ENCODE measurements at places on chromosomes 5 and 9.
A peak's percentile ranks its signal among the peaks of the same experiment; 100 is the strongest.

GRCh38 chr9:7967851-7968250 is 168.3 kb upstream of the DMAC1 start:
- DNase-seq: no peak

DNA sequence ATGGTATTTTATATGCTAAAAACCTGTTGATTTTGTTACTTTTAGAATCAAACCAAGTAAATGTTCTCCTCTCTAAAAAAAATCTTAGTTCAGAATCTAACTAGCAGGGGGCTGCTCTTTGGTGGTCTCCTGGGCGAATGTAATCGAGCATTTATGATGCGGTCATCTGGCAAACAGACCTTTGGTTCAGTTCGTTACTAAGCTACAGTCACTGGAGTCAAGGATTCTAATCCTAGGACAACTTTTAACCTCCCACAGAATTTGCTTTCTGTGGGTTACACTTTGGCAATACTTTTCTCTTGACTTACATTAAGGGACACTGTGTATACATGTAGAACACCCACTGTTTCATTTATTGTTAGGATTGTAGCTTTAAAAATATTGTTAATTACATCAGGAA is 26.3 kb upstream of the FREM1 start:
- DNase-seq: no peak

- DNase-seq: no peak
These were observed 7.9 kb downstream of the WWC1 start for GRCh38 chr5:168299372-168299771.

GRCh38 chr9:93897075-93897970 is 57.8 kb downstream of the BARX1 start:
- DNase-seq: no peak

GRCh38 chr5:108521841-108522506 is 140.1 kb upstream of the FBXL17 start:
- peak; percentile 26 for DNase-seq

- DNase-seq: no peak
These were observed 2.1 kb upstream of the ALDH1B1 start for GRCh38 chr9:38390442-38390841.

GRCh38 chr5:179907556-179908324 is at the start of gene TBC1D9B:
TSS of gene TBC1D9B (minus strand) at chr5:179907897. CDS start at chr5:179907821, 76 bp downstream.
- peak; percentile 79 for DNase-seq

DNA sequence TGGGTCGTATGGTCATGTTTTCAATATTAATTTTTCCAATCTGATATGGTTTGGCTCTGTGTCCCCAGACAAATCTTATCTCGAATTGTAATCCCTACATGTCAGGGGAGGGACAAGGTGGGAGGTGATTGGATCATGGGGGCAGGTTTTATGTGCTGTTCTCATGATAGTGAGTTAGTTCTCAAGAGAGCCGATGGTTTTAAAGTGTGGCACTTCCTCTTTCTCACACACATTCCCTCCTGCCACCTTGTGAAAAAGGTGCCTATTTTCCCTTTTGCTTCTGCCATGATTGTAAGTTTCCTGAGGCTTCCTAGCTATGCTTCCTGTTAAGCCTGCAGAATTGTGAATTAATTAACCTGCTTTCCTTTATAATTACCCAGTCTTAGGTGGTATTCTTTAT is 309.1 kb upstream of the GRIN3A start:
- DNase-seq: no peak

- DNase-seq: no peak
These were observed 214.9 kb upstream of the DMRT1 start for GRCh38 chr9:626596-626995.

DNA sequence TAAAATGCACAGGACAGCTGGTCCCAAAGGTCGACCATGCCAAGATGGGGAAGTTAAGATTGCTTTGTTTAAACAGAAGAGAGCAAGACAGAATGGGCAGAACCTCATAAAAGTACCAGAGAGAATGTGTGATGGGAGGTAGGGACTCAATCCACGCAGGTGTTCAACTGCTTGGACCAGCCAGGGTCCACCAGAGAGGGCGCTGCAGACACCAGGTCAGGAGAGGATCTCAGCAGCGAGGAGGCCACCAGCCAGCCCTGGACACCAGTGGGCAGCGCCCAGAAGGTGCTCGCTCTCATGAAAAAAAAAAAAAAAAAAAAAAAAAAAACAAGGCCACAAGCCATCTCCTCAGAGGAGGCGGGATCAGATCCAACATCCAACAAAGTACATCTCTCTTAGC is 81.8 kb downstream of the SHC3 start:
- no peak for DNase-seq

- no peak for DNase-seq
These were observed 41.0 kb downstream of the PCDHGC5 start for GRCh38 chr5:141529873-141530272.

DNA sequence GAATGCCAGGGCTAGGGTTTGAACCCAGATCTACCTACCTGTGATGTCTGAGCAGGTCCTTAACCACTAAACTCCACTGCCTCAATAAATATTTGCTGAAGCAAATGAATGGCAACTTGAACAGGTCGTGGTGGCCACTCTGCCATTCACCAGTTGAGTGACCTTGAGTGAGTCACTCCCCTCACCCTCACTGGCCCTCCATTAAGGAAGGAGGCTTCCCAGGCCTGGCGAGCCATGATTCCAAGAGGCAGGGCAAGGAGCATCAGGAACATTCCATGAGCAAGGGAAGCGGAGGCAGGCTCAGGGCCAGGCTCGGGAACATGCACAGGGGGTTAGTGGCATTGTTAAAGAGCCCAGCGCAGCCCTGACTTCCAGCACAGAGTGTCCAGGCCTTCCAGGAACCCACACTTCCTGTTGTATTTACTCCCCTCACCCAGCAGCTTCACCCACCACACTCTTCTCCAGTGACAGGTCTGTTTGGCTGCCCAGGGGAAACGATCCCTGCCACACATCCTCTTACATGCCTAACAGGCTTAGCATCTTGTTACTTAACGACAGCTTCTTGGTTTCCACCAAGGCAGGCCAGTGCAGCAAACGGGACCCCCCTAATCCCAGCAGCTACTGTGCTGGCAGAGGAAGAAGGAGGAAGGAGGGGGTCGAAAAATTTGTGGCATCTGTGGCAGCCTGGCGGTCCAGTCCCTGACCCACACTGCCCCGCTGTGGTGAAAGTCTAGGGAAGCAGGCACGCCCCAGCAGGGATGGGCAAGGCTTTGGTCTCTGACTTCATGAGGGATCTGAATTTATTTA is 43.7 kb upstream of the TTC1 start:
- peak; percentile 16 for DNase-seq

- DNase-seq: peak; percentile 15
These were observed 141.0 kb downstream of the CDK5RAP2 start for GRCh38 chr9:120438836-120439546.

GRCh38 chr5:32027717-32028458 is 146.2 kb downstream of the GOLPH3 start:
- no peak for DNase-seq

DNA sequence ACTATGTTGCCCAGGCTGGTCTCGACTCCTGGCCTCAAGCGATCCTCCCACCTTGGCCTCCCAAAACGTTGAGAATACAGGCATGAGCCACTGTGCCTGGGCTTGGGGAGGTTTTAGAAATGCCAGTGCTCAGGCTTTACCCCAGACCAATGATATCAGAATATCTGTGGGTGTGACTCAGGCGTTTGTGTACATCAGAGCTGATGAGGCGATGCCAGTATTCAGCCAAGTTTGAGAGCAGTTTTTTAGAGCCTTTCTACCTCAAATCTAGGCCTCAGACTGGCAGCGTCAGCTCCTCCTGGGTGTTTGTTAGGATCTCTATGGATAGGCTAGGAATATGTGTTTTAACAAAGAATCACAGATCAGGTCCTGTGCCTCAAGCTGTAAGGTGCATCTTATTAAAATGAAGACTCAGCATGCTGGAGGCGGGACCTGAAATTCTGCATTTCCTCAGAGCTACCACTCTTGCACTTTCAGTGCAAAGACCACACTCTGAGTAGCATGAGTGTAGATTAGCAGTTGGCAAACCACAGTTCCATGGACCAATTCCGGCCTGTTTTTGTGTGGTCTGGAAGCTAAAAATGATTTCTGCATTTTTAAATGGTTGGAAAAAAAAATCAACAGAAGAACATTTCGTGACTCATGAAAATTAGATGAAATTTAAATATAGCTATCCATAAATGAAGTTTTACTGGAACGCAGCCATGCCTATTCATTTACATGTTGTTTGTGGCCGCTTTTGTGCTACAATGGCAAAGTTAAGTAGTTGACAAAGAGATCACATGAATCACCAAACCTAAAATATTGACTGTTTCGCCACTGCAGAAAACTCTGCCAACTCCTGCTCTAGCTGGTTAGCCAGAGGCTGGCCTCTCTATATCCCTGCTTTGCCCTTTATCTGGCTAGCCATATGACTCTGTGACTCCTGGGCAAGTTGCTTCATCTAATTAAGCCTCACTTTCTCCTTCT is 92.2 kb downstream of the KLF4 start:
- DNase-seq: no peak

- DNase-seq: peak; percentile 79
These were observed 1.8 kb upstream of the NR3C1 start for GRCh38 chr5:143405063-143405848.

DNA sequence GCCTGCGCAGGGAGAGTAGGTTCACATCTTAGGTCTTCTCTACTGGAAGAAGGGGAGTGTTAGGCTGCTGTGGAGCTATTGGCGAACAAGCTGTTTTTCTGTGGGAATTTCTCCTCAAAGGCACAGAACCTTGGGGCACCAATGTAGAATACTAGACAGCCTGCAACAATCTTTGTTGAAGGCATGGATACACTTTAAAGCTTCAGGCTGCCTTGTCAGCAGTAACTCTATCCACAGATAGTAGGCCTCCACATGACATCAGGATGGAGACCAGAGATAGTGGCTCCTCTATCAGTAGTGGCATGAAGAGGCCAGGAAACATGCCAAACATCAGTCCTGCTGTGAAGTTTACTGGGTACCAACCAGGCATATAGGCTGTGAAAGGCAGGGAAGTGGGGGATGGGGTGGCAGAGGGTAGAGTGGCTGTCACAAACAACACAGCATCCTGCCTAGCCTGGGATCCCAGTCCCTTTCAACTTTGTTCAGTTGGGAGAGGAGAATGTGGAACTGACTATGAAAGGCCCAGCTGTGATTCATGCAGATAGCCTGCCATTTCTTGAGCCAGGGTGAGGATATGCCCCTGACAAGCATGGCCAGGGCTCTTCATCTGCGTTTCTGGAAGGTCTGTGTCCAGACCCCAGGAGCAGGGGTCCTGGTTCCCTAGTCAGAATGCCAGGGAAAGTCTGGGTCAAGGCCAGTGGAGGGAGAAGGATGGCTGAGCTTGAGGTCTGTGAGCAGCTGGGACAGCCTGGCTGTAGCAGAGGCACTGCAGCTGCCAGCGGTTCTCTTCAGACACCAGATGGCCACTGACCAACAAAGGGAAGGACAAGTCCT is 1.0 kb upstream of the HK3 start:
- no peak for DNase-seq

DNA sequence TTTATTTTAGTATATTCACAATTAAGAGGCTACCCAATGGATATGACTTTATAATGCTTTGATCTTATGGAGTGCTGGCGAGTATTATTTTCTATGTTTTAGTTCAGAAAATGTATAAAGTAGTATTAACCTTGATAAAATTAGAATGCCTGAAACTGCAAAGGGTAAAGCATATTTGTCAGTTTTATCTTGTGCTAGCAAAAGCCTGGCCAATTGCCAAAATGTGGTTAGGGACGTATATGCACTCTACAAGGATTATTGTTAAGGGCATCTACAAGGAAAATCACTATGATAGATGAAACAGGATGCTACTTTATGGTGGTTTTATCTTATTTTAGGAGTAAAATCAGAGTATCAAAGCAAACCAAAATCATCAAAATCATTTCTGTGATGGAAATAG is 281.7 kb downstream of the CCDC171 start:
- peak; percentile 38 for DNase-seq

GRCh38 chr9:114671605-114672004 is 10.4 kb downstream of the TEX48 start:
- no peak for DNase-seq

- DNase-seq: no peak
These were observed 1.3 kb downstream of the FBXL7 start for GRCh38 chr5:15501091-15501791.

DNA sequence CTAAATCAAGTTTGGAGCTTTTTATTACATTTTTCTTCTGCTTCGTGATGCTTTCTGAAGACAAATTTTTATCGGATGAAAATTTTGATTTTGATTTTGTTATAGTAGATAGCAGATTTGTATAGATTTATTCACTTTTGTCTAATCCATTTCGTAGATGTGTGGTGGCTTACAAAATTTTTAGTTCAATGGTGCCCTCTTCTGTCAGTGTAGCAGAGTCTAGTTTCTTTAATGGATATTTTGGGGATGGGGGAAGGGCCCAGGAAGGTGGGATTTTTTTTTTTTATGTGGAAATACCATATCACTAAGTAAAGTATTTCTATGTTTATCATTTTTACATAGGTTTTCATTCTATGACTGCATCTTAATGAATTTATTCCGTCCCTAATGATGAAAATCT is 259.9 kb upstream of the TARS1 start:
- DNase-seq: no peak

DNA sequence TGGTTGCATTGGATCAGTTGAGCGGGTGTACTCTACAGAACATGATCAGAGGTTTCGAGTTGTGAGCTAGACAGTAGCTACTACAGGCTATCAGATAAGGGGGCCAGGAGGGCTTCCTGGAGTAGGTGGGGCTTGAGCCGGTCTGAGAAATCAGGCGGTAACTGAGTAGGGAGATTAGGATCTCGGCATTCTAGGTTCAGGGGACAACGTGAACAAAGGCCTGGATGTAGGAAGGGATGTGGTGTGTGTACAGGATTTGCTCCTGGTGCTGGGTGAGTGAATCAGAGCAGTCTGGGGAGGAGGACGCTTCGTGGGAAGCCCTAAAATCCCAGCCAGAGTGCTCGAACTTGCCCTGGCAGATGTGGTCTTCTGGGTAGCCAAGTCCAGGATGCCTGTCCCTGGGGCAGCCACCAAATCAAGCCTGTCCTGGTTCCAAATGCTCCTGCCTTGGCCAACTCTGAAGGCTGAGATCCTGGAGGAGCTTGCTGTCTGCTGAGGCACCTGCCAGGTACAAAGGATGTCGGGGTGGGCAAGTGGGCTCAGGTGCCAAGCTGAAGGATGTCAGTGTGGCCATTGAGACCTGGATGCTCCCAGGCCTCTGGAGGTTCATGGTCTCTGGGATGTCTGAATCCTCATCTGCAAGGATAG is 33.4 kb downstream of the STC2 start:
- DNase-seq: no peak

GRCh38 chr5:164475339-164475977 is 970.0 kb downstream of the MAT2B start:
- no peak for DNase-seq
